ENCODE measurements at places on chromosomes 4 and X. TPM values are rescaled to one million over a fixed set of nuclear protein-coding genes. Genes with fewer than 3 reads are reported as not detected.

The F8A1 gene
- 24.1 TPM for total RNA-seq

DNA sequence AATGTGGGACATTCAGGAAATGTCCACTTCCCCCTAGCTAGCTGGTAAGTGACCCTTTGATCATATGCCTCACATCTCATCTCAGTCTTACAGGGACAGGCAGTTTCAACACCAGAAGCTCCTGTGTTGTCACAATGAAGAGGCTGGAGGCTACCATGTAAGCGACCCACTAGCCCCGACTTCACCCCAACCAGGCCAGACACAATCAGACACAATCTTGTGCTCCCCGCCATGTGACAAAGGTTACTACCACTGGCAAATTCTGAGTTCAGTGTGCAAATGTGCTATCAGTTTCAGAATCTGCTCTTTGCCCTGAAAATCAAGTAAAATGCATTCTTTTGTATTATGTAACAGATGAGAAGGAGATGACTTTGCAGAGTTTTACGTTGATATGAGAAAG lies 56.9 kb upstream of the STS start:
- no peak for DNase-seq

GRCh38 chr4:11130195-11130970 lies 298.3 kb downstream of the HS3ST1 start:
- DNase-seq, result no peak

DNA sequence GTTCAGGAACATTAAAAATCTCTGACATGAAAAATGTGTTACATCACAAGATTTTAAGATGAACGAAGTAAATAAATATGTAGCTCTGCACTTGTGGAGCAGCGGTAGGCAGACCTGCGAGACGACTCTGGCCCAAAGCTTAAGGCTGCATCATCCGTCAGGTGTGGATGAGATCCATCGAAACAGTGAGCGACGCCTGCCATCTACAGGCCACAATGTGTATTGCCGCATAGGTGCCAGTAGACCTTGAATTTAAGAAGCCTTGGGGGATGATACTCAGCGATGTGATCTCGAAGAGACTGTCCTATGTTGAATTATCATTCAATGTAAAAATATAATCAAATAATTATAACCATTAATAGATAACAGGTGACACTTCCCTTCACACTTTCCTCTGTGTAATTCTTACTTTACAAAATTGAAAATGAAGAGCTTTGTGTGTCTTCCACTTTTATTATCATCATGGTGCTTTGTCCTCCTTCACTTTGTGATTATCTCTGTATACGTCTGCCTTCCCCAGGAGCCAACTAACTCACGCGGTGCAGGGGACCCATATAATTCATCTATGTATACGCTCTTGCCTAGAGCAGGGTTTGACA lies 851.0 kb downstream of the RAB28 start:
- DNase-seq, result peak; percentile 79

The HERC5 gene
- 8.0 TPM for total RNA-seq

The KLF8 gene
- 20.1 TPM for total RNA-seq

GRCh38 chr4:127982445-127982844 lies 17.2 kb downstream of the ABHD18 start:
- DNase-seq, result no peak

GRCh38 chr4:172141025-172141424 lies 327.8 kb downstream of the GALNTL6 start:
- no peak for DNase-seq

- no peak for DNase-seq
Observed at GRCh38 chr4:82710197-82710929, 88.2 kb downstream of the SCD5 start.

DNA sequence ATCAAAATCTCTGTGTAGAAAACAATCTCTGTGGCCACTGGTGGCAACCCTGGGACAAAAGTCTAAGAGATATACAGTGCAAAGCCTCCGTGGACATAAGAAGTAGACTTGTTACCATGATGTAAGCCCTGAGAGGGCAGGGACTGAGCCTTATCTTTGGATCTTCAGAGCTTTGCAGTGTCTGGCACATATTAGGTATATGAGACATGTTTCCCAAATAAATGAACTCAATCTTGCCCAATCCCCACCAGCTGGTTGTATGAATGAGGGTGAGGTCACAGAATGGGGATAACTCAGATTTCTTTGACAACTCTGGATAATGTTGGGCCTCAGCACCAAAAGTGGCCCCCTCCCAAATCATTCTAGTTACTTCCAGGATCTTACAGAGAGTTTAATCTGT lies 511.4 kb upstream of the DIPK2B start:
- no peak for DNase-seq

The DCLK2 gene
- 13.6 TPM for total RNA-seq

DNA sequence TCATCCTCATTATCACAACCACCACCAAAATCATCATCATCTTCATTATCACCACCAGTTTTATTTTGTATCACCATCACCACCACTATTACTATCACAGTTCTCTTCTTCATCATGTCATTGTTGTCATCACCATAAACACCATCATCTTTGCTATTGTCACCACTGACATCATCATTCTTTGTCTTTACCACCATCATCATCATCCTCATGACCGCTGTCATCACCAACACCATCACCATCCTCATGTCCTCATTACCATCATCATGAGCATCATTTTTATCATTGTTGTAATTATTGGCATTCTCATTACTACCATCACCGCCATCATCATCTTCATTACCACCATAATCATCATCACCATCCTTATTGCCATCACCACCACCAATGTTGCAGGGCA lies 31.4 kb downstream of the EVC start:
- no peak for DNase-seq

- DNase-seq, result no peak
Observed at GRCh38 chr4:163350672-163351071, 7.0 kb downstream of the NPY5R start.

DNA sequence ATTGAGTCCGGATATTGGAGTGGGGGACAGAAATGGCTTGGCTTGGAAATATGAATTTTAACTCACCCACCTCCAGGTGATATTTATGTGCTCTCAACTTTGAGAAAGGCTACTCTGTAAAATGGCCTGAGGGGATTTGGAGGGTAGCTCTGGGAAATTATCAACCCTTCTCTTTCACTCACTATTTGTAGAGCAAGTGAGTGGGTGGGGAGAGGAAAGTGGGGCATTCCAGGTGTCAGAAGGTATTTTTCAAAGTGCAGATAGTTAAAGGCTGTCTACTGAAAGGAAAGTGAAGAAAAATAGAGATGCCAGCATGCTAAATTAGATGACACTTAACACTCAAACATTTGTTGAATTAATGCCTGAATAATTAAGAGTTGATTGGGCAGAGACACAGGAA lies 44.1 kb downstream of the TMEM164 start:
- DNase-seq, result no peak

DNA sequence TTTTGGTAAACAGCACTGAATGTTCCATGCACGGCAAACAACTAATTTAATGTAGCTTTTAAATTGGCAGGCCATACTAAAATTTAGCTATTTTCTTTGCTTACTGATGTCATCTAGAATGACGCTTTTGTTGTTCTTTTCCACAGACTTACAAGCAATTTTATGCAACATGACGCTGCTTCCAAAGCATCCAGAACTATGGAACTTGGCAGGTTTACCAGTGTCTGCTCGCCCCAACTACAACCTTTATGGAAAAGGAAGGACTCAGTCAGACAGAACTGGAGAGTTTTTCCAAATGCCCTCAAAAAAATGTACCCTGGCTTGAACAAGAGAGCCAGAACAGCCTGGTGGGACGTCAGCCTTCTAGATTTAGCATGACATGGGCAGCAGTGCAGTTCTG lies 58.7 kb downstream of the ANOS1 start:
- DNase-seq, result no peak

The NR0B1 gene
- total RNA-seq, result 1.9 TPM

The AMER1 gene
- 6.8 TPM for total RNA-seq

The IDUA gene
- 36.7 TPM for total RNA-seq

The SEC24D gene
- total RNA-seq, result 64.9 TPM

GRCh38 chr4:48193096-48193836 lies 59.2 kb upstream of the TXK start:
- no peak for DNase-seq

The CLDN34 gene
- not detected for total RNA-seq

The AFM gene
- total RNA-seq, result not detected

DNA sequence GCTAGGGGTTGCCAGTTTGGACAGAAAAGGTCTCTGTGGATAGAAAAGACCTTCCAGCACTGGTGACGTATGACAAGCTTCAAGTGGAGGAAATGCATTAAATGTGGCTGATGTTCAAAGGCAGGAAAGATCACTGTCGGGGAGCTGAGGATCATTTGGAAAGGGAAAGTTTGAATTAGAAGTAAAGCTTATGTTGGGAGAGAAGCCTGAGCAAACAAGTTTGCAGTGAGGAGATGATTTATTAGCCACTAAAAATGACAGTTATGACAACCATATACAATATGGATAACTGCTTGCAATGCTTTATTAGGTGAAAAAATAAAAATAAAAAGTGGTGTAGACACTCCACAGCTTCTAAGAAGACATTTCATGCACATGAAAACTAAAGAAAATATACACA lies 135.3 kb upstream of the HS3ST1 start:
- DNase-seq, result no peak

- no peak for DNase-seq
Observed at GRCh38 chr4:152651473-152652060, 28.2 kb downstream of the TMEM154 start.

DNA sequence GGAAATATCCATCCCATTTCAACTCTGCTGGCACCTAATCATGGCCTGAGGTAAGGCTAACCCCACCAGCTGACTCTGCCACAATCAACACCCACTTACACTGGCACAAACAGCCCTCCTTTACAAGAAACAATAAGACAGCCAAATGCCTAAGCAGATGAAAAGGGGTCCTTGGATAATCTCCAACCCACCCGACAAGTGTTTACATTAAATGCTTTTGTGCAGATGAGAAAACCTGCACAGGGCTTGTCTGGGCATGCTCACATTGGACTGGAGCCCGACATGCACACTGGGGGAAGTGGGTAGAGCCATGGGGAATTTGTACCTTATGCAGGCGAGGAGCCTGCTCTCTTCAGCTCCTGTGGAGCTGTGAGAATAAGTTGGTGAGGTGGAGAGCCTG lies 138.9 kb upstream of the ITM2A start:
- DNase-seq, result no peak

GRCh38 chr4:22420291-22420690 lies 95.6 kb downstream of the ADGRA3 start:
- no peak for DNase-seq

- DNase-seq, result no peak
Observed at GRCh38 chr4:89434364-89434988, 126.9 kb upstream of the GPRIN3 start.

DNA sequence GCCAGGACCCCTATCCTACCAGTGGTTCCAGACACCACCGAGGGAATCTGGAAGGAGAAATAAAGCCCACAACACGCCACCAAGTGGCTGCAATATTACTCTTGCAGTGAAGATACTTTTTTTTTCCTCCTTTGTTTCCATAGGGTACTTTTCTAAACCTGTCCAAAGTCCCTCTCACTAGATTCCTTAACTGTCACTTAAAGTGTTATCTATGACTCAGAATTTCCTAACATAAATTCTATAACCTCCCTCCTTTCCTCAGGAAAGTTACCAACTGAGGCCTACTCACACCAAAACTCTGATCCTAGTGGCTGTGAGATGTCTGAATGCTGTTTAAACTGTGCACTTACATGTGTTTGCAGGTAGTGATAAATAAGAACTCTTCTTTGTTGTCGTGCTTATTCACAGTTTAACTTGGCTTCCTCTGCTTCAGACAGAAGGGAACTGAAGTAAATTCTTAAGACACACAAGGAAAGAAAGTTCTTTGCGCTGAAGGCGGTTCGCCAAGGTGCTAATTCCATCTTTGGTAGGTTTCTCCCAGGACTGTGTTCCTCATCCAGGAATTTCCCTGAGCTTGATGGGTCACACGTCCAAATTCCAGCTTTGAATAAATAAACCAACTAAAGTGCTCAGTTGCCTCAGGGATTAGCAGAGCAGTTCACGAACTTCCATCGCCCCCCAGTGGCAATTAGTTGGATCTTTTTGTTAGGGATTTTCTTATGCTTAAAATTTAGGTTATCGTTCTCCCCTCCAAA lies 10.7 kb upstream of the HCCS start:
- DNase-seq, result no peak

GRCh38 chr4:63348735-63349673 lies 1060.2 kb downstream of the TECRL start:
- no peak for DNase-seq

The GTPBP6 gene
- 43.1 TPM for total RNA-seq

- DNase-seq, result no peak
Observed at GRCh38 chr4:101724093-101724492, 66.4 kb upstream of the BANK1 start.

DNA sequence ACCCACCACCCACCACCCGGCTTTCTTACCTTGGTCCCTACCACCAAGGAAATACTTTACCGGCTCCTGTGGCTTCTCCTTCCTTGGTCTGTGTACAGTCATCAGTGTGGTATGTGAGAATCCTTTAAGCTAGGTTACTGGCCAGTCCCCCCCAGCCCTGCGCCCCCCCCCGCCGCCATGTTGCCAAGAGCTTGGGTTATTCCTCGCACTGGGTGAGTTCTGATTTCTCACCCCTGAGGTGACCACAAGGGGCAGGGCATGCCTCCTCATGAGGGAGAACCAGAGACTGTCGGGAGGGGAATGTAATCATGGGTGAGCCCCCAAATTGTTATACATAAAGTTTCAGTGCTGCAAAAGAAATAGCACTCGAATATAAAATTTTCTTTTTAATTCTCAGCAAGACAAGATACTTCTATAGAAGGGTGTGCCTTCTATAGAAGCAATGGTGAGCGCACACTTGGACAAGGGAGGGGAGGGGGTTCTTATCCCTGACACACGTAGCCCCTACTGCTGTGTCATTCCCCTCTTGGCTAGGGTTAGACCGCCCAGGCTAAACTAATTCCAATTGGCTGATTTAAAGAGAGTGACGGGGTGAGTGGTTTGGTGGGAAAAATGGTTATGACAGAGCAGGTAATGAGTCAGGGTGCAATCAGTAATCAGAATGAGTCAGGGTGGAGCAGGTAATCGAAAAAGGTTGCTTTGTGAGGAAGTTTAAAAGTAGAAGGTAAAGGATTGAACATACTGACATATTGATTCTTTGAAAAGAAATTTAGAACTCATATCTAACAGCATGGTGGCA lies 133.2 kb downstream of the KDM6A start:
- no peak for DNase-seq

- DNase-seq, result peak; percentile 64
Observed at GRCh38 chrX:129842510-129843208, 1.0 kb downstream of the ZDHHC9 start.

DNA sequence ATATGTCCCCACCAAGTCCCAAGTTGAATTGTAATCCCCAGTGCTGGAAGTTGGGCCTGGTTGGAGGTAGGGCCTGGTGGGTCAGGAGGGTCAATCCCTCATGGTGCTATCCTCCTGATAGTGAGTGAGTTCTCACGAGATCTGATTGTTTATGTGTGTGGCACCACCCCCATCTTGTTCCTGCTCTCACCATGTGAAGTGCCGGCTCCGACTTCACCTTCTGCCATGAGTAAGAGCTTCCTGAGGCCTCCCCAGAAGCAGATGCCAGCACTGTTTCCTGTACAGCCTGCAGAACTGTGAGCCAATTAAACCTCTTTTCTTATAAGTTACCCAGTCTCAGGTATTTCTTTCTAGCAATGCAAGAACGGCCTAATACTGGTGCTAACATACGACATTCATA lies 22.7 kb upstream of the TMEM33 start:
- no peak for DNase-seq

The GC gene
- total RNA-seq, result not detected
